ENCODE measurements at places on chromosomes 1 and 21. TPM values are rescaled to one million over a fixed set of nuclear protein-coding genes. Genes with fewer than 3 reads are reported as not detected.

- DNase-seq, result peak; percentile 67
These were observed 42.8 kb upstream of the DMBX1 start for GRCh38 chr1:46446646-46447498.

GRCh38 chr1:40690771-40691537, 550 bp upstream of the NFYC start:
- no peak for DNase-seq

DNA sequence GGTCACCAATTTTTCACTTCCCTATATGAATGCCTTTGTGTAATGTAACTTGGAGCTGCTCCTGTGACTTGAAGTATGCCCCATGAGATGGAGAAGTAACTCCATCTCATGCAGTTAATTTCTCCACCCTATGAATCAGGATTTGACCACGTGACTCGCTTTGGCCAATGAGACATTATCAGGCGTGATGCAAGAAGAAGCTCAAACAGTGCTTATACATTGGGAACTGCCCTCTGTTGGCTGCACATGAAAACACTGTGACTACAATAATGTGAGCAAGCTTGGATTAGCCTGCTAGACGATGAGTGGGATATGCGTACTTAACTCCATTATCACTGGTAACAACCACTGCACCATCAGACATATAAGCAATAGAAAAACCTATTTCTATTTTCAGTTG, 684.4 kb downstream of the PLA2G4A start:
- no peak for DNase-seq

GRCh38 chr1:54442185-54442584, 36.0 kb upstream of the SSBP3 start:
- no peak for DNase-seq

DNA sequence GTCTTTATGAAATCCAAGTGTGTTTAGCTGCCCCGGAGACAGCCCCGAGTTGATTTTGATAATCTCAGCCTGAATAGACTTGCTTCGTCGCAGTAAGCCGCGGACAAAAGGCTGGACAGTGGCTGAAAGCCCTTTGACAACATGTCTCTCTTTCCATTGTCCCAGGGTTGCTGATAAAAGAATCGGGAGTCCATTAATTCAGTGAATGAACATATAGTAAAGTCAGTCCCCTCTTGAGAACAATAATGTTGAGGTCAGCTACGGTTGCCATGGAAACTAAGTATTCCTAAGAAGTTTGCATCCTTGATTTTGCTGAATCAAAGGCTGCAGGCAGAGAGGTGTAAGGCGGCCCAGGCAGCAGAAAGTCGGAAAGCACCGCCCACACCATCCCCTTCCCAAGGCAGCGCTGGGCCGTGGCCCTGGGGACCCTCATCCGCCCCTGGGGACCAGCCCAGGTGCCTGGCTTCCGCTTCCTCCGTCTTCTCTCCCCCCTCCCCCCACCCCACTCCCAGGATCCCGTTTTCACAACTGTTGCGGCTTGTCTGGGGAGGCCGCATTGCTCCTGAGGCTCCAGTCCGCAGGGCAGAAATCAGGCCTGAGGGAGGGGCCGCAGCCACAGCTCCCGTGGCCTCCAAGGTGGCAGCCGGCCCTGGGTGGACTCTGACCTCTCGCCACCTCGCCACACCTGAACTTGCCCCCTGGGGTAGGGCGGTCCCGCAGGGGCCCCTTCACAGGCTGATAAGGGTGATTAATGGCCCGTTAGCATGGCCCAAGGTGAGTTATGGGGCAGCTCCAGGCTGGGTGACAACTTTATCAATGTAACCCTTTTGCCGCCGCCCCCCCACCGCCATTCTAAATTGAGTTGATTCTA, 180.9 kb downstream of the PRDM16 start:
- DNase-seq, result no peak

GRCh38 chr1:15083578-15083977, 70.0 kb upstream of the TMEM51 start:
- DNase-seq, result no peak

GRCh38 chr1:225426395-225427234, 1.2 kb downstream of the LBR start:
- DNase-seq, result no peak

DNA sequence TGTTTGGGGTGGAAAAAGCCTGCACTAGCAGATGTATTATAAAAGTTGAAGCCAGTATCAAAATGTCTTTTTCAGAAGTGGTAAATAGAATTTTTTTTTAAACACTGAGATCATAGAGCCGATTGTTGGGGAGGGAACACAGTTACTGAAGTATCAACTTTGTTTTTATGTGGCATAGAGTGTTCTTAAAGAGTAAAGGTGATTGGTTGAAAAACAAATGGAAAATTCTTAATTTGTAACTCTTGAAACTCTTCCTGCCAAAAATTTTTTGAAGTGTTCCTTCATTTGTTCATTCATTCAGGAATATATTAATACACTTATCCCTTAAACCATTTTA, 83.3 kb downstream of the DISP1 start:
- DNase-seq, result peak; percentile 1

GRCh38 chr1:19484338-19484797, 971 bp downstream of the CAPZB start:
- DNase-seq, result no peak

GRCh38 chr1:36258960-36259344, 34.7 kb downstream of the THRAP3 start:
- DNase-seq, result no peak

GRCh38 chr1:204730826-204731459, 45.4 kb upstream of the LRRN2 start:
- no peak for DNase-seq

DNA sequence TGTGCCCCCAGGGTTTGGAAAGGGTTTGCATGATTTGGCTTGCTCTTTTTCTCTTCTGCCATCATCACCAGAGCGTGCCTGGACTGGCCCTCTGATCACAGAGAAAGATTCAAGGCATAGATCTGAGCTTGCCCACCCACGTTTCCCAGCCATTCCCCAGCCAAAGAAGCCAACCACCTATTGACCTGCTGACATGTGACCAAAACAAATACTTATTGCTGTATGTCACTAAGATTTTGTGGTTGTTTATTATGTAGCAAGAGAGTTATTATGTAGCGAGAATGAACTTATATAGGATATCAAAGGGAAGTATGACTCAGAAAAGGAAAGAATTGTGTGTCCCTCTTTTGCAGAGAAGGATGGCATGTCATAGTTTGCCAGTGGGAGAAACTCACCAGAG, 59.9 kb downstream of the UBE2U start:
- no peak for DNase-seq

GRCh38 chr1:21536218-21536617, 27.0 kb downstream of the ALPL start:
- DNase-seq, result no peak

GRCh38 chr1:203598752-203599151, 27.9 kb upstream of the ATP2B4 start:
- DNase-seq, result no peak

DNA sequence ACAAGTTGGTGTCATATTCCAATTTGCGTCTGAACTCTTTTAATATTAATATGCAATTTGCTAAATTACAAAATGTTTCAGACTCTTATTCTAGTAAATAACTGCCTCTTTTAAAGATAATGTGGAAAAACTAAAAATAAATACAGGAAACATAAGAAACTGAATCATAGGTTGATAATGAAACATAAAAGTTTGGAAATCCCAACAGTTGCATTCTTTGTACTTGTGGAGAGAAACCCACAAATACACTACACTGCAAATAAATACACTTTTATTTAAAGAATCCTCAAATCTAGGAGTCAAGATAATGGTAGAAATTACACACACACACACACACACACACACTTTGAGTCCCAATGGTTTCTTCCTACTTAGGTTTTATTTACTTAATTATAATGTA, 5.2 kb downstream of the BRINP3 start:
- DNase-seq, result no peak

RGS7 gene
- total RNA-seq, result not detected

HRNR gene
- total RNA-seq, result under 0.01 TPM

SLC25A33 gene
- total RNA-seq, result 4.0 TPM

AQP10 gene
- 0.54 TPM for total RNA-seq

RPE65 gene
- not detected for total RNA-seq

TMEM61 gene
- not detected for total RNA-seq

FCRL1 gene
- 3.2 TPM for total RNA-seq

ITGB2 gene
- total RNA-seq, result 169 TPM

OR2L5 gene
- total RNA-seq, result 1.3 TPM

VHLL gene
- not detected for total RNA-seq

GPR25 gene
- total RNA-seq, result under 0.01 TPM

VSIG8 gene
- not detected for total RNA-seq

LRRC38 gene
- total RNA-seq, result 0.27 TPM

BMP8A gene
- total RNA-seq, result 0.27 TPM

CD1B gene
- total RNA-seq, result not detected

TEX38 gene
- total RNA-seq, result not detected
